ENCODE measurements at places on chromosomes 5 and 9.

GRCh38 chr5:150603052-150603451 is 37.4 kb upstream of the SYNPO start:
- DNase-seq: no peak

GRCh38 chr9:127693143-127693542 is 13.6 kb upstream of the CFAP157 start:
- no peak for DNase-seq

GRCh38 chr5:138138949-138139780 is at the start of gene NME5:
Gene NME5 (minus strand): TSS chr5:138139428. CDS start chr5:138138780, 648 bp downstream.
- no peak for DNase-seq

DNA sequence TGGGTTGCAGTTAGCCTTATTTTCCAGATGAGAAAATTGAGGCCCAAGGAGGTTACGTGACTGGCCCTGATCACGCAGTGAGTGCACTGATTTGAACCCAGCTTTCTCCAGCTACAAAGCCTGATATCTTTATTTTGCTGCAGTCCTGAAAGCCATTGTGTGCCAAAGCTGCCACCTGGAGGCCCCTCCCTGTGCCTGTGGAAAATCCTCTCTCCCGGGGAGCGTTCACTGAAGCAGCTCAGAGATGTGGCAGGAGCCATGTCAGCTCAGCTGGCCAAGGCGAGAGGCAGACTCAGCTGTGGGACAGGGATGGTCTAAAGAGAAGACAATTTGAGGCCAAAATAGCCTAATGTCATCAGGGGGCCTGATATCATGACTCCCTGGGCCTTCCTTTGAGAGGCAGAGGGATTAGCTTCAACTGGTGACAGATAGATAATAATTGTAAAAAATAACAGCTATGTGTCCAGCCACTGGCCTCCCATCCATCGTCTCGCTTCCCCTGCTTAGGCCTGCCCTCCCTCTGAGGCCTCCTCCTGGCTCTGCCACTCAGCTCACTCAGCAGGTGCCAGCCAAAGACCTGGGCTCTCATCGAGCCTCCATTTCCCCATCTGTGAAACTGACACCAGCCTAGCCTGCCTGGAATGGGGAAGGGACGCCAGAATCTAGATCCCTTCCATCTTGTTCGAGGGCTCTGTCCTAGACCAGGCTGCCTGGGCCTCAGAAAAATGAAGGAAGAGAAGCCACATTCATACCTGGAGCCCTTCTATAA is 74.3 kb upstream of the GGTA1 start:
- DNase-seq: no peak

DNA sequence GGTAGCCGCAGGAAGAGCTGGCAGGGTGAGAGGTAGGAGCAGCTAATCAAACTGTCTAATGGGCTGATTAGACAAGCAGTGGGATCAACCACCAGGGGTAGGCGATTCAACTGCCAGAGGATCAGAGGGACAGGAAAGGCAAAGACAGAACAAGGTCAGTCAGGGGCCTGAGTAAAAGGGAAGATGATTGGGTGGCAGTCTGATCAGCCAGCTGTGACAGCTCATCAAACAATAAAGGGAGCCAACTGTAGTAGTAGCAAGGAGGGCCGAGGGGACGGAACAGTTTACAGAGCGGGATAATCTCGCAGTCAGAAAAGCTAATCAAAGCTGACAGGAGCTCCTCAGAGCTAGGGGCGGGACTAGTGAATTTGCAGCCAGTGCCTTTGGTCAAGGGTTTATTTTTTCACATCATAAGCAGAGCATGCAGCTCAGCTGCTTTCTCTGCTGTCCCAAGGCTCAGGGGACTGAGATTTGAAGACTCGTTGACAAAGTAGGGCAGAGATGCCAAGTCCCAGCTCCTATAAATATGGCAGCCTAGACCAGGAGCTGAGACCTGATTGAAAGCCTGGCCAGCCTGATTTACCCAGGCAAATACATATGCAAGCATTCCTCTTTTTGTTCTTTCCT is 418.2 kb downstream of the GABRG2 start:
- DNase-seq: no peak

DNA sequence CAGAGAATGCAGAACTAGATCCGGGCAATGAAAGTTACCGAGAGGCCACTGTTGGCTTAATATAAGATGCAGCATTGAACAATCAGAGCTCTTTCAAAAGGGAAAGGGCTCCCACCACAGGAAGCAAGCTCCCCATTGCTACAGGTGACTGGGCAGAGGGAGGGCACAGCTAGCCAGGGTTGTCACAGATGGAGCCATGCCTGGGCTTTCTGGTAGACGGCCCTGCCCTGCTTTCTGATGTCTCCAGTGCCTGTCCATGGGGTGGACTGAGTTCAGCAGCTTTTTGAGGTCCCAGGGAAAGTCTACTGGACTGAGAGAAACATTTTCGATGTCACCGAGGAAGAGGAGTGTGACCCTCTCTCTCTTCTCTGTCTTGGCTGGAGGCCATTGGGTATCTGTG is 14.1 kb downstream of the RGS3 start:
- no peak for DNase-seq

DNA sequence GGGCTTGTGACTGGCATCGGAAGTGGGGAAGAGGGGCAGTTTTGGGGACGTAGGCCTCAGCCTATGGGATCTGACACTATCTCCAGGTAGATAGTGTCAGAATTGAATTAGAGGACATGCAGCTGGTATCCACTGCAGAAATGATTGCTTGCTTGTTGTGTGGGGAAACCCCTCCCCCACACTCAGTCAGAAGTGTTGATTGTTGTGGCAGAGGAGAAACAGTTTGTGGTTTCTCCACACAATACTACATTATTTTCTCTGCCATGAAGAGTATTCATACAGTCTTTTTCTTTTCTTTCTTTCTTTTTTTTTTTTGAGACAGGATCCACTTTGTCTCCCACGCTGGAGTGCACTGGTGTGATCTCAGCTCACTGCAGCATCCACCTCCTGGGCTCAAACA is 113.9 kb downstream of the ARRDC3 start:
- DNase-seq: peak; percentile 90
